NCI-H524 treated with DMSO at 0.1 percent for 48 hours (cell line): ENCODE measurements at places on chromosomes 12 and 14.

DNA sequence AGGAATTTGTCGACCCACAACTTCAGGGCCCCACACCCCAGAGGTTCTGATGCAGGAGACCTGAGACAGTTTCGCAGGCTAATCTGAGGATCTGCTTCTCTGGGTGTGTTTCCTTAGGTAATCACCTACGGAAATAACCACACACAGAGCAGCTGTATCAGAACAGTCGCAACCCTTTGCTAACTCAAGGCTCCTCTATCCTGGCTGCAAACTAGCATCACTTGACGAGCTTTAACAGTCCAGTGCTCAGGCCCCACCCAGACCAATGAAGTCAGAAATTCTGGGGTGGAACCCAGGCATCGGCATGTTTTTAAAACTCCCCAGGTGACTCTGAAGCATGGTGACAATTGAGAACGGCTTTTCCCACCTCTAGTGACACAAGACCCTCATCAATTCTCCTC lies 20.7 kb downstream of the SLC7A7 start:
- DNase-seq, result no peak

DNA sequence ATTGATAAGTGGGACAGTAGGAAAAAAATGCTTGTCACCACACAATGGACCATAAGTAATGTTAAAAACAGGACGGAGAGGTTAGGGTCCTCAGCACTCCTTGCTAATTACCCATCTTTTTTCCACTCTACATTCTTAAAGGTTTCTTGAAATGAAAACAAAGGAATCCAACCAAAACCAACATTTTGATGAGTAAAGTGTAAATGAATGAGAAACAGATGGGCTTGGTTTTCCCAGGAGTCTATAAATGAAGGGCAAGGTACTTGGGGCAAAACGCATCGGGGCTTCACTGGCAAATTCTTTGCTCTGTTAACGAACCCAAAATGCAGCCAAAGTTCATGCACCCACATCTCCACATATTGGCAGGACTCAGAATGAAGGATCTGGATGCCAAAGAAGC lies 129.2 kb upstream of the BMP4 start:
- DNase-seq, result no peak

DNA sequence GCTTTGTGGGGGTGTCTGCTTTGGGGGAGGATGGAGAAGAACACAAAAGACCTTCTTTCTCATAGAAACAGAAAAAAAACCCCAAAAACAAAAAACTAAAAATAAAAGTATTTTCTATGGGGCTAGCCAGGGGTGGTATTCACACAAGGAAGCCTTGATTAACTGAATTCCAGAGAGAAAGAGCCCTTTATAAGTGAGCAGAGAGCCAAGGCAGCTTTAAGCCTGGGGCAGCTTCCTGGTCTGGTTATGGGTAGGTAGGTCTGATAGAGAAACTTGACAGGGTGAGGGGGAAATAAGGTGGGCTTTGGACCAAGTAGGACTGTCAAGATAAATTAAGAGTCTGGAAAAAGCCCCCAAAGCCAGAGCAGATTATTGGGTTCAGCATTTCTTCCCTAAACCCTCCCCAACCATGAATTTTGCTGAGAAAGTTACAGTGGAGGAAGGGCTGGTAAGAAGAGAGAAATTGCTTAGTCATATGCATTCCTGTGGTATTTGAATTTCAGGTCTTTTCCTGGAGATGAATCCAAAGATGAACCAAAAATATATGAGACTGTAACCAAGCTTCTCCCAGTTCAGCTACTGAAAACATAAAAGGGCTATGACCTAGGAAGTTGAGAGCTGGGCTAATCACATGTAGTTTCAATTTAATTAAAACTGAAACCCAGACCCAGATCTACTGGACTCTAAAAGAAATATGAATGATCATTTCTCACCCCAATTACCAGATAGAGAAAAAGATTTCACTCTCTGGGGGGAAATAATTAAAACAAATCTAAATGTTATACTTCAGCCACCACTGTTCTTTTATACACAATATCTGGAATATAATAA lies 144.8 kb downstream of the TBC1D30 start:
- no peak for DNase-seq

DNA sequence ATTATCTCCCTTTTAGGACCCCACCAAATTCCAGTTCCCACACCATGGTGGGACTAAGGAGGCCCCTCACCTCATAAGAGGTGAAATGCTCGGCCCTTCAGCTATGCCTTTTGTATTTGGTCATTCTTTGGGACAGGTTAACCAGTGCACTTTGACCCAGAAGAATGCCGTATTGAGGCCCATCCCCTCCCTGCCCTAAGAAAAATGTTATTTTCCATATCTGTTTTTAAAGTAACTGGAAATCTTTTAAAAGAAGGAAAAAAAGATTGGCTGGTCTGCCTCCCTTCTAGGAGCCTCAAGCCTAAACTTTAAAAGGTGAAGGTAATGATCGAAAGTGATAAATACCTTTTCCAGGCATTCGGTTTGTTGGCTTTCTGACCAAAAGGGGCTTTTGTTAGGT lies 5.7 kb upstream of the HOXC13 start:
- no peak for DNase-seq

GRCh38 chr12:109308534-109309380 lies at the start of gene FOXN4:
Gene FOXN4, minus strand, starts transcription at chr12:109309284. Its CDS starts 963 bp downstream, at chr12:109308321.
- no peak for DNase-seq

DNA sequence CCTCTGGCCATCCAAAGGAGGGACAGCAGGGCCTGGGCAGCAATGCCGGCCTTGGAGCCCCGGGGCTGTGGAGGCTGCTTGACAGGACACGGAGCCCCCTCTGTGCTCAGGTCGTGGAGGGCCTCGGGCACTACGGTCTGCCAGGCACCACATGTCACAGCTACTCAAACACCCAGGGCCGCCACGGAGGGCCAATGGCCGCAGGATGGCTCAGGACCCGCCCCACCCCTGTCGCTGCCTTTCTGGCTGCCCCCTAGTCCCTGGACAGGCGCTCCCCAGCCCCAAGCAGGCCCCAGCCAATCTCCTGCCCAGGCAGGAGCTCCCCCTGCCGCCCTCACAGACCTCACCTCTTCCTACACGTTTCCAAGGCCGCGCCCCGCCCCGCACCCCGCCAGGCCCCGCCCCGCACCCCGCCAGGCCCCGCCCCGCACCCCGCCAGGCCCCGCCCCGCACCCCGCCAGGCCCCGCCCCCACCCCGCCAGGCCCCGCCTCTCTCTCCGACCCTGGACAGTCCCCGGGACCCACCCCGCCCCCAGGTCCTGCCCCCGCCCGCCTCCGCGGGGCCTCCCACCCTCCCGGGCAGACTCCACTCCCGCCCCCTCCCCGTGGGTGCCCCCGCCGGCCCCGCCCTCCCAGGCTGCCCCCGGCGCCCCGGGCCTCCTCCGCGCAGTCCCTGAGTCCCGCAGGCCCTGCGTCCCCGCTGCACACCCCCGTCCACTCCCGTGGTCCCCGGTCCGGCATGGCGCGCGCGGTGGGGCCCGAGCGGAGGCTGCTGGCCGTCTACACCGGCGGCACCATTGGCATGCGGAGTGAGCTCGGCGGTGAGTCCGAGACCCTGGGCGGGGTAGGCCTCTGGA lies at the start of gene ASPG:
Gene ASPG (plus strand): TSS at position 669 of the 857 bp plus-strand sequence. CDS start 71 bp downstream, at position 740.
- DNase-seq, result no peak

GRCh38 chr12:124715121-124715990 lies 147.9 kb upstream of the NCOR2 start:
- no peak for DNase-seq

DNA sequence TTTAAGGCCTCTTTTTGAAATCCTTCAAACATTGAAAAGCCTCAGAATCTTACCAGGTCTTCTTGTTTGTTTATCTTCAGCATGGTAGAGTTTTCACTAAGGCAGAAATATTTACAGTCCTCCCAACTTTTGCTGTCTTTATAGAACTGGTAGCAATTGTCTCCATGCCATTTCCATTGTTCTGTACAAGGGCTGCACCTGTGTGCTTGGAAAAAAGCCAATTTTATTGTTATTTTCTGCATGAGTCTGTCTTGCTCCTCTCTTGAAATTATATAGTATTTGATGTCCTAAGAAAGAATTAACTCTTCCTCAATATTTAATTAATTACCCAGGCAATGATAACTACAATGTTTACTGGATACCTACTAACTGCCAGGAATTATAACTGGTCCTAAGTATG lies 23.3 kb downstream of the CLEC1A start:
- DNase-seq, result no peak
